ENCODE measurements at places on chromosomes 6 and 20.

GRCh38 chr6:56440551-56440981 is 193.2 kb upstream of the COL21A1 start:
- DNase-seq: no peak

DNA sequence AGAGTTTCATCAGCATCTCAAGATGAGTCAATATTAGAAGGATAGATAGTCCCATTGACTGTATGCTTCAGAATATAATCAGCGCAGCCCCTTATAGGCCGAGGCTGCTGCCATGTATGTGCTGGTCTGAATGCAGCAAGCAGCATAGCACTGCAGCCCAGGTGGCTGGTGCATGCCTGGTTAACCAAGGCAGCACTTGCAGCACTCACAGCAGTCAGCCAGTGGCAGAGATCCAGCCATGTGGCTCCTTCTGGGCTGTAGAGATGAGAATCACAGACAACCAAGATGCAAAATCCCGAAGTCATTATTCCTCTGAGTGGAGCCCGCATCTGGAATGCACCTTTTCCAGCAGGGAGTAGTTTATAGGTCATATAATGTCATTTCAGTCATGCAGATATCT is 251.9 kb downstream of the UST start:
- peak; percentile 85 for DNase-seq

DNA sequence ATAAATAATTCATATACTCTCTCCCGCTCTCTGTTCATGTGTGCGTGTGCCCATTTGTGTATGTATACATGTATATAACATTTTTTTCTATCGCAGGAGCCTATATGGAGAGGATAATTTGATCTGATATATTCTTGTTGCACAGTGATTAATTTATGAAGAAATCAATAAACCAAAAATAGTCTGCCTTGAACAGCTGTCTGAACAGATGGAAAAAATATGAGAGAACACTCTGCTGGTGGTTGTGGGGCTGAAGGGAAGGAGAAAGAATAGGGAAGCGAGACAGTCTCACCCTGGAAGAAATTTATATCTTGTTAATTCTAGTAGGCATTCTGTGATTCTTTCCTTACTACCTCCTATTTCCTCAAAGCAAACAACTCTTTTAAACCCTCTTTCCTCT is 96.6 kb upstream of the B3GAT2 start:
- no peak for DNase-seq

GRCh38 chr6:117472667-117473066 is 9.8 kb upstream of the DCBLD1 start:
- DNase-seq: no peak

DNA sequence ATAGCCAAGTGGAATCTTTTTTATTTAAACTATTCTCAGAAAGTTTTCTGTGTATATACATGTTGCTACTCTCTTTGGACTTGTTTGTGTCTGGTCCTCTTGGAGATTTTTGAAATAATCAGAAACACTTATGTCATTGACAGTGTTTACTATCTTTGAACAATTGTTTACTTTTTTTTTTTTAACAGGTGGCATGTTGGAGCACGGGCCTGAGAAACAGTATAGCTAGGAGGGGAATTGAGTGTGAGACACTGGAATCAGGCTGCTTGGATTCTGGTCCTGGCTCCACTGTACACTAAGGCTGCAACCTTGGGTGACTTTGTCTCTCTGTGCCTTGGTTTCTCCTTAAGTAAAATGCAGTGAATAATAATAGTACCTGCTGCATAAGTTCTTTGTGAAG is 279.6 kb downstream of the PRL start:
- DNase-seq: no peak

DNA sequence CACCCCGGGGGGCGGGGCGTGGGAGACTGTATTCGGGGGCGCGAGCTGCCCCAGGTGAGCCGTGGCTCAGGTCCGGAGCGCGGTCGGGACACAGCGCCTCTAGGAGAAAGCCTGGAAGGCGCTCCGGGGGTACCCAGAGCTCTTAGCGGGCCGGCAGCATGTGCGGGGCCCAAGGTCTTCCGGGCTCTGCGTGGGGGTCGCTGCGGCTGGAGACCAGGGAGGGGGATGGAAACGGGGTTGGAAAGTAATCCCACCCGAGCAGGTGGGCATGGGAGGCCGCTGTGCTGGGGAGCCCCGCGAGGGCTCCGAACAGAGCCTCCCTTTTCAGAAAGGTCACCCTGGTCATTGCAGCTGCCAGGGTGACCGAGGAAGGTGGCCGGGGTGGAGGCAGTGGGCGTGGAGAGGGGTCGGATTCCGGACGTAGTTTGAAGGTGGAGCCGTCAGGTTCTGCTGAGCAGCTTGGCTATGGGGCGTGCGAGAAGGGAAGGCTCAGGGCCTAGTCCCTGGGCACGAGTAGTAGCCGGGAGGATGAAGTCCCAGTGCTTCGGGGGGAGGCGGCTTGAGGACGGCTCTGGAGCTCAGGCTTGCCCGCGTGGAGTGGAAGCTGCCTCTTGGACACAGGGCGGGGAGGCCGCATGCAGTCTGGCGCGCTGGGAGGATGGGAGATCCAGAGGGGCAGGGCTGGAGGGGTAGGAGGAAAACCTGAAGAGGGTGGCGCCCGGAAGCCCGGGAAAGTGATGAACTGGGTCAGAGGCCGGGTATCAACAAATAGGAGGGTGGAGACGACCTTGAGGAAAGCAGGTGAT is at the start of gene SIRT5:
TSS of gene SIRT5 (plus strand) at position 31 of the 806 bp plus-strand sequence. CDS start 9,510 bp downstream, outside the sequence.
- DNase-seq: peak; percentile 77

Data from fibroblast of upper back skin (primary cell).